CD8-positive, alpha-beta T cell (primary cell): ENCODE measurements at places on chromosomes 5 and 9. TPM values are rescaled to one million over a fixed set of nuclear protein-coding genes. Genes with fewer than 3 reads are reported as not detected.

BAAT gene
- total RNA-seq: not detected

FRMD3 gene
- 0.33 TPM for total RNA-seq

RUFY1 gene
- total RNA-seq: 19.6 TPM

PCDHGC4 gene
- not detected for total RNA-seq

HMCN2 gene
- total RNA-seq: not detected

SPATA31A3 gene
- total RNA-seq: not detected

ADGRD2 gene
- total RNA-seq: not detected

C5orf58 gene
- not detected for total RNA-seq

LCN9 gene
- not detected for total RNA-seq

TAS2R1 gene
- total RNA-seq: not detected

TMEFF1 gene
- total RNA-seq: not detected
